ENCODE measurements at places on chromosomes 2 and 18.

DNA sequence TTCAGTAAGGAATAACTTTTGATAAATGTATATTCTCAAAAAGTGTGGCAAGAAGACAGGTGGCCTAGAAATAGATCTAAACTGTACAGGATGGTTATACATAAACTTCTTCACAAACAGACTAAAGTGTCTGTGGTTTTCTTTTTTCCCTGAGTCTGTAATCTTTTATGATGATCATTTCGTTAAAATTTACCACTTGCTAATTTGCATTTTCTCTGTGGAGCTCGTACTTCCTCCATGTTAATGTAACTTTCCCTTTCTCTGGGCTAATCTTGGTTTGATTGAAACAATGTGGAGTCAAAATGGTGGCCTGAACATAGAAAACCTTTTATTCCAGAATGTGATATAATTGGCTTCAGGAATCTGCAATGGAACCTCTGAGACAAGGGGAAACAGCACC lies 166.2 kb downstream of the FTCDNL1 start:
- DNase-seq: no peak

- DNase-seq: no peak
These were observed 2.8 kb downstream of the TEX51 start for GRCh38 chr2:126901459-126901858.

DNA sequence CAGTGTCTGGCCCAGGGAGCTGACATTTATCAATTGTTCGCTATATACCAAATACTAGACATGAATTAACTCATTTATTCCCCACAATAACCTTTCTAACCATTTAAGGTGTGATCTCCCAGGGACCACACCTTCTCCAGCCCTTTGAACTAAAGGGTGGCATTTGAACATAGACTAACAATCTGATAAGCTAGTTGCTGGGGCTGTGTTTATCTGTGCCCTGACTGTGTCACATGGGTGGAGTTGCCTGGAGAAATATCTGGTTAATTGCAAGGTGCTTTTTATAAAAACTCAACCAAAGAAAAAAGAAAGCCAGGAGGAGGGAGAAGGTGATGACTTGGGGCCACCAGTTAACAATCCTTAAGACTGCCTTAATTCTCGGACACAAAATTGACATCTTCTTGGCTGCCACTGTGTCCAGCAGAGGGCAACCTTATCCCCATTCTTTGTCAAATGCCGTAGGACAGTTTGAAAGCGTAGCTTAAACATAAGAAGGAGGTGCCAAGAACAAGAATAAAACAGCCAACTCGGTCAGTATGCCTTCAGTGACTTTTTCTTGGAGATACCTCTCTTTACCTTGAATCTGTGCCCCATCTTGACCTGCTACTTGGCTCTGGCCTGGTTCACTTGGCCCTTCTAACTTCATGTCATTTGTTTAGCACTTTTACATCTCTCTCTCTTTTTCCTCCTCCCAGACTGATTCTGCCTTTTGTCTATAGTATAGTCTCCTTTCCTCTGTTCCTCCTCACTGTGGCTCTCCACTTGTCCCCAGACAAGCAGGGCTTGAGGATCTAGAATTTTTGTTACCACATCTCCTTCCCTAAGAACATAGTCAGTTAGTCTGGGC lies 183.4 kb downstream of the MYO3B start:
- DNase-seq: peak; percentile 54

DNA sequence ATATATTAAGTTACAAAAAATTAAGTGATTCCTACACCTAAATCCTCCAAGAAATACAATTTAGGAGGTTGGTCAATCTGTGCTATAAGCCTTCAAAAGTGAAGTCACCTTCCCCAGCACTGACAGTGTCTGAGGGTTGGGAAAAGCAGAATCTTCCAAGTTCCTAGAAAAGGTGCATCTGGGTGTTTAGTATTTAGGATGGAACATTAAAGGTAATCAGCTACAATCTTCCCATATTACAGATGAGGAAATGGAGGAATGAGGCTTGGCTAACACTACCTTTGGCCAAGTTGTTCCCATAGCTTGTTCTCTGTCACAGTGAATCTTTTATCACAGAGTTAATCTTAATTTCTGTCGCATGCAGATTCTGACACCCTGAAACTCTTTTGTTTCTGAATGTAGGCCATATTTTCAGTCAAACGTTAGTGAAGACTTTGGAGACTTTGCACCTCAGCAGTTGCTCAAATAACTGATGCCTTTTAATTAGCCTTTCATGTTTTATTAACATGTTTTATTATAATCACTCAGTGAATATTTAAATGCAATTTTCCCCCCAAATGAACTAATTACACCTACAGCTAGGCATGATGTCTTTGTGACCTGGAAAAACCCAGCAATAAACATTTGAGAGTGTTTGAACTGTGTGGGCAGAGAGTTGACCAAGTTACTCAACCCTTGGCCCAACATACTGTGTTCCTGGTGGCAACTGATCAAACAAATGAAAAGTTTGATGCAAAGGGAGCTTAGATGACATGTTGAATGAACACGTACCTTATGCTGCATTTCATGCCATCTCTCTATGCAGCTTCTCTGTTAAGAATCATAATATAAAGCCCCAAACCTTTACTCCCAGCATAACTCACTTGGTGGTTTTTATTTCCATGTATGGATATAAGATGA lies 17.6 kb downstream of the FN1 start:
- DNase-seq: no peak

DNA sequence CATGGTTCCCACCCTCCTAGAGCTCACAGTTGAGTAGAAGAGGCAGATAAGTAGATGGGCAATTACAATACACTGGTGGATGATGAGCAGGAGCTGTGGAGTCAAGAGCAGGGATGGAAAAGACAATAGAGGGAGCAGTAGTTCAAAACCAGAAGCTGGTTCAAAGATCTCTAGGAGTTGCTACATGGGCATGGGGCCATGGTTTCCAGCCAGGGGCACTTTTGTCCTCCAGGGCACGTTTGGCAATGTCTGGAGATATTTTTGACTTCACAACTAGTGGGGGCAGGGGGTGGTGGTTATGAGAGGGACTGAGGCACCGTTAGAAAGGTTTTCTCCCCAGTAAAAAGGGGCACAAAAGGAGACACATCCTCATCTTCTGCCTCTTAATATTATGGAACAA lies 236.0 kb downstream of the DYSF start:
- no peak for DNase-seq

Data from CD4-positive, alpha-beta T cell treated with Interleukin-21 for 1 hour (primary cell).